ENCODE measurements at places on chromosomes 7 and 10.

DNA sequence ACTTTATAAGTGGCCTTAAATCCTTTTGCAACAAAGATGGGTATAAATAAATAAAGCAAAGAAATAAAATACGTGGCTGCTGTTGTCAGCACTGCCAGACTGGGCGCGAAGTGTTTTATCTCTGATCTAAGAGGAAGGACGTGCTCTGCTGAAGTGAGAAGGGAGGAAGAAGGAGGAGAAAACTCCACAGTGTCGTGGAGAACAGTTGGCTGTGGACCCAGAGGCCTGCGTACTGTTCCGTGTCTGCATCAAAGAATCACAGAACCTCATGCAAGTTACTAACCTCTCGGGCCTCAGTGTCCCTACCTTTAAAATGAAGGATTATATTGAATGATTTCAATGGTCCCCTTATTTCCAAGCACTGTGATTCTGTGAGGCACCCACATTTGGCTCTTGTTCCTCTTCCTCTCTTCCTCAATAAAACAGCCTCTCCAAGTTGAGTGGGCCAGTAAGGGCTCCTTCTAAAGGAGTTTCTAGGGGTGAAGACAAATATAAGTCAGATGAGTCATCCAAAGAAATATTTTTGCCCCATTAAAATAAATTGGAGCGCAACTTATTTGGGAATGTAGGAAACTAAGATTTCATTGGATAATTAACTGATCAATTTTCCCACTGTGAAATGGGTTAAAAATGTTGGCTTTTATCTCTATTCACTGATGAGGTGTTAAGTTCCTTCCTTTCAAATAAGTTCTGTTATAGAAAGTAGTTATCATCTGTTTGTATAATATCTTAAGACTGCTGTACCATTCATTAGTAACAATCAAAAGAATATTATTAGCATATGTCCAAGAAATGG, 126.9 kb upstream of the EFCAB10 start:
- DNase-seq: no peak

DNA sequence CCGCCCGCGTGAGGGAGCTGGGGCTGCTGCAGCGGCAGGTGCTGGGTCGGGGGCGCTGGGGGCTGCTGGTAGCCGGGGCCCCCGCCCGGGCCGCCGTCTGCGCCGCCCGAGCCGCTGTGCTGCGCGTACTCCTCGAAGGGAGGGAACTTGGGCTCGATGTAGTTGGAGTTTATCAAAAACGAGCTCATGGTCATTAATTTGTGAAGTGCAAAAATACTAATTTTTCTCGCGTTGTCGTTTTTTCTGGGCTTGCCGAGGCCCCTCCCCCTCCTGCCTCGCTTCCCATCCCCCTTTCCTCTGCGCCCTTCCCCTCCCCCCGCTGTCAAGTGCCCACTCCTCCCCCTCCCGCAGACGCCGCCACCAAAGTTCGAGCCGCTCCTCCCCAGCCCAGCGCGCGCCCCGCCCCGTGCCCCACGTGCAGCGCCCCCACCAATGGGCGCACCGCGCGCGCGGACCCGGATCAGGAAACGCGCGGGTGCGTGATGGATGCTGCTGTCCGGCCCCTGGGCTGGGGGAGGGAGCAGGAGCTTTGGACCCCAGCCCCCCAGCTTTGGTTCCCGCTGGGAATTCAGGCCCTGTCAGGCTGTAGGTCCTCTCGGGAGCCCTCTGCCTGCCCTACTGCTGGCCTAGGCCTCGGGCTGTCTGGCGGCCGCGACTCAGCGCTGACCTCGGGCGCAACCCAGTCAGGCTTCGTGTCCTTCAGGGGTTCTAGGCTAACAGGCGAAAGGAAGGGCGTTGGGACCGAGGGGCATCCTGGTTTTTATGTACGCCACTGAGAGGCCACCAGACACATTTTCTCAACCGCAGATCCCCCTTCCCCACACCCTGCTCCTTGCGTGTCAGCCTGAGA, at the start of gene HOXA4:
HOXA4 (minus strand) TSS at position 218 of the 850 bp plus-strand sequence; CDS start at position 194, 24 bp downstream.
- peak; percentile 40 for DNase-seq

- DNase-seq: no peak
Observed at GRCh38 chr7:71517940-71518699, 386.2 kb downstream of the GALNT17 start.

- no peak for DNase-seq
Observed at GRCh38 chr7:24010495-24010894, 273.5 kb upstream of the NPY start.

DNA sequence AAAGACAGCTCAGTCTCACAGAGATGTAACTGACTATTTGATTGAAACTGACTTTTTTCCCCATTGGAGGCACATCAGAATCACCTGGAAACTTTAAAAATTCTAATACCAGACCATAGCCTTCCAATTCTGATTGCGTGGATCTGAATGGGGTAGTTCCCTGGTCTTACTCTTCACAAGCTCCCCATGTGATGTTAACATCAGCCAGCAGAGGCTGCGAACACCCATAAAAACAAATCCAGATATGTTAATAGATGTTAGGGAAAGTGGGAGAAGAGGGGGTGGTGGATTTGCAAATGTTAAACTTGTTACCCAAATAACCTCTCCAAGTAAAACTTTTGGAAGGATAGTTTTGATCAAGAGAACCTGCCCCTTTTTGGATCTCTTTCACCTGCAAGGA, 1133.4 kb downstream of the CNTNAP2 start:
- no peak for DNase-seq

DNA sequence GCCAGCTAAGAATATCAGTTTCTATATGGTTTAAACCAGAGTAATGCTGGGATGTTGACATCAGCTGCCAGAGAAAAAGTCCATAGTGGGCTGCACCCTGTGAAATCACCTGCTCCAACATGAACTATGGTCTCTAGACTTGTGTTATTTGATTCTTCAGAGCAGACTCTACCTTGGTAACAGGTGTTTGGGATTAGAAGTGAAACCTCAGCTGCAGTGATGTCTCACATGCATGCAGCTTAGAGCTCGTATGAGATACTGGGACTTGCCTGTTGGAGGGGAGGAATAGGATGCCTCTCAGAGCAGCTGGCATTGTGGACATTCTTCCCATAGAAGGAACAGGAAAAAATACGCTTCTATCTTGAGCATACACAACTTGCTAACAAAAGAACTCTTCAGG, 287.1 kb upstream of the CSTF2T start:
- no peak for DNase-seq

- no peak for DNase-seq
Observed at GRCh38 chr7:133977409-133978274, 149.5 kb upstream of the LRGUK start.

DNA sequence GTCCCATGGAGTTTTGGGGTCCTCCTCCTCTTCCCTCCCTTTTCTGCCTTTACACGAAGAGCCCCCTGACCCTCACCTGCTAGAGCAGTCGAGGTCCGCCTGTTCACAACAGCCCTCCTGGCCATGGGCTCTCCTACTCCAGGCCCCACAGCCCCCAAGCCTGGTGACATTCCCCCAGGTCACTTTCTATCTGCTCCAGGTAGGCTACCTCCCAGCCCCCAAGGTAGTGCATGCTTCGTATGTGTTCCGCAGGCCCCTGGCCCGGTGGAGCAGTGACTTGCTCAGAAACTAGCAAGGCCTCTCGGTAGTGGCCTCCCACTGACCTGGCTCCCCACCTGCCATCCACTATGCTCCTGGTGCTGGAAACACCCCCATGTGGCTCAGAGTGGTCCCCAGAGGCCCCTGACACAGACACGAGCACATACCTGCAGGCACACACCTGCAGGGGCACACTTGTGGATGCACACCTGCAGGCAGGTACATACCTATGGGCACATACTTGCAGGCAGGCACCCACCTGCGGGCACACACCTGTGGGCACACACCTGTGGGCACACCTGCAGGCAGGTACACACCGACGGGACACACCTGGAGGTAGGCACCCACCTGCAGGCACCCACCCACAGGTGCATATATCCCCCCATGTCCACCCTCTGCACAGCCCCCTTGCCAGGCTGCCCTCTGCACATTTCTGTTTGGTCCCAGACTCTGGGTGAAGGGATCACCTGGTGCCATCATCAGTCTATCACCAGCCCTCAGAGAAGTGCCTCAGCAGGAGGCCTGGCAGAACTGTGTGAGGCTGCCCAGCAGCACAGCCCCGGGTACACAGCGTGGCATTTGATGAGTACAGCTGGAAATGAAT, 322.5 kb downstream of the PTPRN2 start:
- no peak for DNase-seq

DNA sequence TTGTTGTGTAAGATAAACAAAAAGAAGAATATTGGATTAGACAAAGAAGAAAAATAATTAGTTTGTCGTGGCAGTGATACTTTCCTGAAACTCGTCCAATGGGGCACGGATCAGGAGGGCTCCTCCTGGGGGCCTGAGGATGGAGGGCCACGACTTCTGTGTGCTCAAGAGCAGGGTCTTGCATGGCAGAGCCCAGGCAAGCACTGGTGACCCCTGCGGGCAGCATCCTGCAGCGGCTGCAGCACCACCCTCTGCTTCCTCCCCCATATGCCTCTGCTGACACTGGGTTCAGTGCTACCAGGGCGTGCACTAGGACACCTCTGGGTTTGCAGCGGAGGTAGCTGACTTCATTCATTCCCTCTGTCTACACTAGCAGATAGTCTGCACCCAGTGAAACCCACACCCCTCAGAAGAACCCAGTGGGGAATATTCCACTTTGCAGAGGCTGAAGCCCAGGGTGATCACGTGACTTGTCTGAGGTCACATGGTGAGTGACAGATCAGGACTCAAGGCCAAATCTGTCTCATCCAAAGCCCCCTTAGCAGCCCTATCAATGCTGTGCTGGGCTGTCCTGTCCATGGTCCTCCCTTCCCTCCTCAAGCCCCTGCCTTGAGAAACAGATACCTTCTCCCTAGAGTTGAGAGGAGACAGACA, 375.5 kb downstream of the TCERG1L start:
- no peak for DNase-seq

DNA sequence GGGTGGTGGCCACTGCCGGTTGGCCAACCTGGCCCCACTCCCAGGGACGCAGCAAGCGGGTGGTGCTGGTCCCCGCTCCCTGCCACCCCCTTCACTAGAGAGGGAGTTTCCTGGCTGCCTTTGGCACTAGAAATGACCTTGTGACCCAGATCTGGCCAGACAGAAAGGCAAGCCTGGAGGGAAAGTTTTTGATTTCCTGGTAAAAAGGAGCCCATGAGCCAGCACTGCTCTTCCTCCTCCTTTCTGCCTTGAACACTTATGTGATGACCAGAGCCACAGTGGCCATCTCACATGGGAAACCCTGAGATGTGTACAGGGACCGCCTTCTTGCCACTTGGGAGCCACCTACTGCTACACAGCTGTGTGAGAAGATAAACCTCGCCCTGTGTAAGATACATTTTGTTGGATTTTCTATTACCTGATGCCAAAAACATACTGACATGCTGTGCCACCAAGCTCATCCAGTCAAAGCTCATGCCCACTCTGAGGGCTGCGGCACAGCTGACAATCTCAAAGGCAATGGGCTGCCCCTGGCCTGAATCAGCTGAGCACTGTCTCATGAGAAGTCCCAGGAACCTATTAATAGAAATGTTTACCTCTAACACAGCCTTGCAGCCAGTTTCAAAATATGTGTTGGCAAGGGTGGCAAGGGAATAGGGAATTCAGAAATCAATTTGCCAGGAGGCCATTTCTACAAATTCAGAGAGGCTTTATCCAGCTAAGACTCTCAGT, 94.0 kb downstream of the CYTH3 start:
- no peak for DNase-seq

DNA sequence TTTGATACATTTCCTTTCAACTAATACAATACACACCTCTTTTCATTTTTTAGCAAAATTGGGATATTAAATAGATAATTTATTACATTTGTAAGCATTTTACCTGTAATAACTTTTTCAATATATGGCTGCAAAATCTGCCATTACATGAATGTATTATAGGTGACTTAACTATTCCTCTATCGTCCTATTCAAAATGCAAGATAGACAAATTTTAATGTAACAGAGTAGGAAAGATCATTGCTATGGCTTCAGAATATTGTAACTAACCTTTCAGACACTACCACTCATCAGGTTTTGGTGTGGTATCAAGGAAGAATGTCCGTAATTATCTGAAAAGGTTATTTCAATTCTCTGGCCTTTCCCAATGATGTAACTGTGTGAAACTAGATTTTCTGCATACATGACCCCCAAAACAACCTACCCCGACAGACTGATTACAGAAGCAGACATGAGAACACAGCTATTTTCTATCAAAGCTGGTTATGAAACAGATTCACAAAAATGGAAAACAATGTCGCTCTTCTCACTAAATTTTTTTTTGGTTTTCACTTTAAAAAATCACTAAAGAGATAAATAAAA, 211.2 kb downstream of the FAM107B start:
- DNase-seq: no peak

GRCh38 chr10:124392626-124393342, 25.9 kb downstream of the OAT start:
- DNase-seq: no peak

DNA sequence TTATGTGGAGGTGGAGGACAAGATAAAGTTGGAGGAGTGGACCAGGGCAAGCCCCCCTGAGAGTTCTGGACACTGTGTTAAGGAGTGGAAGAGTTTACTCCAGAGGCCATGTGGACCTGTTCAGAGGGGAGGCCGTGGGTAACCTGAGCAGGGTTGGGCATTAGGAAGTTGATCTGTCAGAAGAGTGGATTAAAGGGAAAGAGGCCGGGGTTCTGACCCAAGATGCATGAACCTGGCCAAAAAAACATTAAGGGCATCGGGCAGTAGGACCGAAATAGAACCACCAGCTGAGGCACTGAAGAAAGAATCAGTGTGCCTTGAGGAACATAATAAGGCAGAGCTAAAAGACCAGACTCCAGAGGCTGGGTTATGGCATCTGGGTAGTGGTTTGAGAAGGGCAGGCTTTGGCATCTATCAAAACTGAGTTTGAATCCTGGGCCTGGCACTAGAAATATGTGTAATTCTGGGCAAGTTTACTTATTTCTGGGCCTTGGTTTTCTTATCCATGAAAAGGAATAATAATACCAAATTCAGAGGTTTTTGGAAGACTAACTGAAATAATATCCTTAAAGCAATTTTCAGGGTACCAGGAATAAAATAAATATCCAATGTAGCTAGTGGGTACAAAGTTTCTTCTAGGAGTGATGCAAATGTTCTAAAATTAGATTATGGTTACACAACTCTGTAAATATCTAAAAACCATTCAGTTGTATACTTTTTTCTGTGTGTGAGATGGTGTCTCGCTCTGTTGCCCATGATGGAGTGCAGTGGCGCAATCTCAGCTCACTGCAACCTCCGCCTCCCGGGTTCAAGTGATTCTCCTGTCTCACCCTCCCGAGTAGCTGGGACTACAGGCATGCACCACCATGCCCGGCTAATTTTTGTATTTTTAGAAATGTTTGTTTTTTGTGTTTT, 10.9 kb upstream of the FRAT1 start:
- DNase-seq: no peak

DNA sequence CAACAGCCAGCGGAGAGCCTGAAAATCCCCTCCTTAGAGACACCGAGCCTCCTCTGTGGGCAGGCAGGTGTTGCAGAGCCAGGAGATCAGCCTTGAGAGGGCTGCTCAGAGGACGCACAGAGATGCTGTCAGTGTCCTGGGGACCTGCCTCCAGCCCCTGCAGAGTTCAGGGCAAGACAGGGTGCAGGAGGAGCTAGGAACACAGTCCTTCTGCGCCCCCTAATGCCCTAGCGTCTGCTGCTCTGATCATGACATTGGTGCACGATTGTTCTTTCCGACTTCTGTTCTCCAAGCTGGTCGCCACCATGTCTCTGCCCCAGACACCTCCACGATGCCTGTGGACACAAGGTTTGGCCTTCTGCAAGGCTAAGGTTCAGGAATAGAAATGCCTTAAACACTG, 613.7 kb upstream of the MKI67 start:
- DNase-seq: no peak
